ENCODE measurements at places on chromosomes 3 and 15.
A peak's percentile ranks its signal among the peaks of the same experiment; 100 is the strongest.

DNA sequence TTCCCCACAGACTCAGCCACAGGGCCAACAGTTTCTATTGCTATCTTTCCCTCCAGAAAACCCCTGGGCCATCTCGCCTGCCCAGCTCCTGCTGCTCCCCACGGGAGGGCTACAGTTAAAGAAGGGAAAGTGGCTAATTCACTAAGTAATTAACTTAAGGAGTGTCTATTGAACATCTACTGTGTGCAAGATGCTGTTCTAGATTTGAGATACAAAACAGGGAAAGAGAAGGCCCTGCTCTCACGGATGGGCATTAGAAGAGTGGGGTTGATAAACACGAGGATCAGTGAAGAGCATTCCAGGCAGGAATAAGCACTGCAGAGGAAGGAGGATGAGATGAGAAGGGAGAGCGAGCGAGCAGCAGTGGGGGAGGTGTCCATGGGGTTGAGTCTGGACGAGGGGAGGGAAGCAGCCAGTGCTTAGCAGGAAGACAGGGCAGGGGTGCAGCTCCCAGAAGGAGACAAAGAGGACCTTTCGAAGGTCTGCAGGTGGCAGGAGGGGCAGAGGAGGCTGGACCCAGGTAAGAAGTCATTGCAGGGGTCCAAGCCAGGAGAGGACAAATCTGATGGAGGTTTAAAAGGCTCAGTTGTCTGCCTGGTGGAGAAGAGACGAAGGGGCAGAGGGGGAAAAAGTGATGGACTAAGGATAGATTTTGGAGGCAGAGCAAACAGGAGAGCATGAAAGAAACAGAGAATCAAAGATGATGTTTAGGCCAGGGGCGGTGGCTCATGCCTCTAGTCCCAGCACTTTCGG is 64.7 kb downstream of the KLF15 start:
- no peak for DNase-seq

DNA sequence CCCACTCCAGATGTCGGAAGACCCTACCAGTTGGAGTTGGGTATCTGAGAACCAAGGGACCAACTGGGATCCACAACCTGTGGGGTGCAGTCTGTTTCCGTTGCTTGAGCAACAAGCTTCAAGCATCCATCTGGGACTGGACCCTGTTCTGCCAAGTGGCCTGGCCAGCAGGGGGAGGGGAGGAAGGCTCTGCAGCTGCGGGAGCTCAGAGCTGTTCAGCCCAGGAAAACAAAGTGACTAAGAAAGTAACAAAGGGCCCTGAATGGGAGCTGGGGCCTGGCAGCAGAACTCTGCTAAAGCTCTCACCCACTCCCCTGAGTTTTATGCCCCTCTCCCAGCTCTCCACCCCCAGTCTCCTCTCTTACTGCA is 2.7 kb downstream of the TYRO3 start:
- peak; percentile 80 for DNase-seq

GRCh38 chr3:130569461-130570365 is 52.7 kb downstream of the COL6A6 start:
- no peak for DNase-seq

- no peak for DNase-seq
These were observed 63.1 kb downstream of the LSM3 start for GRCh38 chr3:14241716-14242115.

DNA sequence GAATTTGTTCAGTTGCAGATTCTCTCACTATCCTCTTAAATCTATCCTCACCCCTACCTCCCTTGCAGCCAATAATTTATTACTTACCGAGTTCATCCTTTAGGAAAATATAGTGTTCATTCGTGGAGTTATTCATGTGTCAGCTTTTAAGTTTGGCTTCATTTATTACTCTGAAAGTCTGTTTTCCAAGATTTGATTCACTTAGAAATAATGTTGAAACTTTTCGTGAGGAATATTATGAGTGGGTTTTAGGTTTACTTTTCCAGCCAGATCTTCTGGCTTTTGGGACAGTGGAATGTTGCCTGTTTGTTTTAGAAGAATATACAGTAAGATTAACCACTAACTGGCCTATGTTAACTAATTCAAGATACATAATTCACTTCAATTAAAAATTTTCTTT is 161.0 kb upstream of the CGNL1 start:
- no peak for DNase-seq

- DNase-seq, result no peak
These were observed 98.1 kb upstream of the BFSP2 start for GRCh38 chr3:133301731-133302130.

- peak; percentile 58 for DNase-seq
These were observed 5.6 kb downstream of the CCDC9B start for GRCh38 chr15:40334941-40335795.

- DNase-seq, result no peak
These were observed 663 bp downstream of the PDCD10 start for GRCh38 chr3:167733961-167734497.

DNA sequence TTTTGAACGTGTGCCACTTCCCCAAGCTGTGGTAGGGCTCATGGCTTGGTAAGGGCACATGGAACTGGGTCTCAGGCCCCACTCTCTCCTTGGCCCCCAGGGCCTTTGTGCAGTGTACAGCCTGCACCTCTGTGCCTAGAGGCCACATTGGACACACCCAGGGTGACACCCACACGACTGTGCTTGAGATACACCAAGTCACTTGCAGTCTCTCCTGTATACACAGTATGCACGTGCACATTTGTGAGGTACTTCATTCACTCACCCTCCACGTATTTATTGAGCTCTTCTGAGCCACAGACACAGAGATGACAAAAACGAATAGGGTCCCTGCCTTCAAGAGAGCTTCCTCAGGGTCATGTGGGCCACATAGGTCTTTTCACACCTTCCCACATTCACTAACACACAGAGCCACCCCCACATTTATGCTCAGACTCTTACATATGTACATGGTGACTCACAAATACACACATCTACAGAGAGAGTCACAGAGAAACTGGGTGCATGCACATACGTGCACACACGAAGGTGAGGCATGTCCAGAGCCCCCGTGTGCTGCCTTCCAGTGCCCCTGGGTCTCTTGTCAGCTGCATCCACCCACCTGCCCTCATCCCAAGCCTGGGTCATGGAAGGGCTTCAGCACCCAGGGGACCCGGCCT is 9.8 kb upstream of the TMEM115 start:
- DNase-seq, result no peak

GRCh38 chr3:10786640-10787039 is 29.4 kb upstream of the SLC6A11 start:
- DNase-seq, result no peak

DNA sequence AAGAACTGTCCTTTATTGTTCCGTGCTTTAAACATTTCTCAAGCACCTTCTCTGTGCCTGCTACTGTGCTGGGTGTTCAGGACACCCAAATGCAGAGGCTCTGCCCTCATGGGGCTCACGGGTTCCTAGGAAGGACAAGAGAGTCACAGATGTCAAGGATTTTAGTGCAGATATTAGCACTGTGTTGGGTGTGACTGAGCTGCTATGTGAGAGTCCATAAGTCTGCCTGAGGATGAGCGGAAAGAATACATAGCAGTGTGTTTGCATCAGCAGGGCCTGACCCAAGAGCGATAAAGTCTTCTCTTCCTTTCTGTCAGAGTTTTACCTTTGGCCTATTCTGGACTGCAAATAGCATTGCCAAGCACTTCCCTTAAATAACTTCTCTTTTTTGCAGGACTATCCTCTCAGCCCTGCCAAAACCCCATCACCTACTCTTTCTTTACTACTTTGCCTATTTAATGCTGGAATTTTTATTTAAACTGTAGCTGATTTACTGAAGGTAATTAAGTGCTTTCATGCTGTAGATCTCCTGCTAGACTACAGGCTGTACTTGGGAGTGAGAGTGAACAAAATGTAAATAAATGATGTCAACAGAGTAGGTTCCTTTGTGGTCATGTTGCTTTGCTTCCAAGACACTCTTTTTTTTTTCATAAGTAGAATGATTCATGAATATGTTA is 459.4 kb upstream of the TPRG1 start:
- no peak for DNase-seq

DNA sequence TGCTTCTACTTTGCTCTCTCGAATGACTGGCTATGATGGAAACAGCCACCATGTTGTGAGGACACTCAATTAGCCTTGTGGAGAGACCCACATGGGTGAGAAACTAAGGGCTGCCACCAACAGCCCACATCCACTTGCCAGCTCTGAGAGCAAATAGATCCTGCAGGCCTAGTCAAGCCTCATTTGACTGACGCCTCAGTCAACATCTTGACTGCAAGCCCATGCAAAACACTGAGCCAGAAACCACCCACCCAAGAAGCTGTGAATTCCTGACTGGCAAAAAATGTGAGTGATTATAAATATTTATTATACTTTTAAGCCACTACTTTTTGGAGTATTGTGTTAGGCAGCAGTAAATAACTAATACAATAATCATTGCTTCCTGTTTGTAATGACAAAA is 58.4 kb downstream of the NOX5 start:
- DNase-seq, result no peak

GRCh38 chr15:28933710-28934445 is 48.1 kb downstream of the APBA2 start:
- DNase-seq, result no peak

DNA sequence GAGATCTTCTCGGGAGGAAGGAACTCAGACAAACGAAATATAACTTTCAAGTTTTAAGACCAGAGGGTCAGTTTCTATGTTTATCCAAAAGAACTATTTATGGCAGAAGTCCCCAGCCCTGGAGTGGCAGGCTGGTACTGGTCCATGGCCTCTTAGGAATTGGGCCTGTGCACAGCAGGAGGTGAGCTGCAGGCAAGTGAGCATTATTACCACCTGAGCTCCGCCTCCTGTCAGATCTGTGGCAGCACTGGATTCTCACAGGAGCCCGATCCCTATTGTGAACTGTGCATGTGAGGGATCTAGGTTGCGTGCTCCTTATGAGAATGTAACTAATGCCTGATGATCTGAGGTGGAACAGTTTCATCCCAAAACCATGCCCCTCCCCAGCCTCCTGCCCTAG is 14.3 kb upstream of the HPS3 start:
- no peak for DNase-seq

DNA sequence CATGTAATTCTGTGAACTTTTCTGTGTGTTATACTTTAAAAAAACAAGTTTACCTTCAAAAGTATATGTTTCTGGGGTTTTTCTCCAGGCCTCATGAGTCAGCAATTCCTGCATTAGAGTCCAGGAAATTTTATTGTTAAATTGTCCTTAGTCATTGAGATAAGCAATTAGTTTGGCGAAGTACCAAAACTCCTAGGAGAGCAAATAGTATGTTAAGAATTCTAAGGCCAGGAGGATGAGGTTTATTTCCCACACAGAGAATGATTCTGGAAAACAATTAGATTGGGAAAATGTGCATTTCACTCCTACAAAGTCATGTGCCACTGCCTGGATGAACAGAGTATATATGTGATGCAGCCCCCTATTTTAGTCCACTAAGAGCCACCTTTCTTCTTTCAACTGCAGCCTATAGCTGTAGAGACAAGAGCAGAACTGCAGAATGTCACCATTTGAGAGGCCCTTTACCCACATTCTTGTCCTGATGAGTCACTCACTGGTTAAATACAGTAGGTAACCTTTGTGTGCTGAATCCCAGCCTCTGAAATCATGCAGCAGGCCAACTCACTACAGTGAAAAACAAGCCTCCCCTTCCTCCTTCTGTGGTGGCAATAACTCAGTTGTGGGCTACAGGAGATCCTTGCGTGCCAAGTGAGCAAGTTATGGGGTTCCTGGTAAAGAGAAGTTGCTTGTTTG is 452.8 kb upstream of the THBS1 start:
- no peak for DNase-seq

- DNase-seq, result no peak
These were observed 20.5 kb downstream of the ATP8B4 start for GRCh38 chr15:50098545-50098944.

DNA sequence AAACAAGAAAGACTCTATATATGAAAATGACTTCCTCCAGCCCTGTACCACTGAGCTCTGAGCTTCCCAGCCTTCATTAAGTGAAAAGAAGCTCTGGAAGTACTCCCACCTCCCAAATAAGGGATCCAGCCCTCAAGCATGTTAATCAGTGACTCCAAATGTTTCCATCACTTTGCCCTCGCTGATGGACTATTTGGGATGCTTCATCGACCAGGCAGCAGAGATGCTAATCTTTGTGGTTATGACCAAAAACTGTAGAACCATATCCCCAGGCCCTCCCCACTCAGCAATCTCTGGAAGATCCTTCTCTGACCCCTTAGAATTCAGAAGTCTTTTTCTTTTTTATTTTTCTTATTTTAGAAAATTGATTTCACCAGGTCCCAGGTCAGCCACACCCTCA is 2.3 kb upstream of the CTDSPL start:
- no peak for DNase-seq

DNA sequence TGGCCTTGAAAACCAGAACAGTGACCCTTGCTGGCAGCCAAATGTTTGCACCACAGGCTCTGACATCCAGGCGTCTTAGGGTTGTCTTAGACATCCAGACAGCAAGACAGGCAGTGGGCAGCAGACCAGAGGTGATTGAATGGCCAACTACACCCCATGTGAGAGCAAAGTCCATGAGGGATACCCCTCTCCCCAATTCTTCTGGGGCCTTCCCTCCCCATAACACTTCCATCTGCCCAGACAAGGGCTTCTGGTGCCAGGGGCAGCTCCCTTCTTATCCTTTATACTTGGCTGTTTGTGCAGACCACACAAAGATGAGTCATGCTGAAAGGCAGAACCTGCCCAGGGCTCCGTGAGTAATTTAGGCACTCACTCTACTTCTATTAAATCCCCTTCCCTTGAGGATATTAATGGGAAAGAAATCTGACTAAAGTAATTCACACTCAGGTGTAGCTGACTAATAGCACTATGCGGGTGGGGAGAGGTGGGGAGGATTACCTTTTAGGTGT is 257.9 kb downstream of the UACA start:
- DNase-seq, result no peak

DNA sequence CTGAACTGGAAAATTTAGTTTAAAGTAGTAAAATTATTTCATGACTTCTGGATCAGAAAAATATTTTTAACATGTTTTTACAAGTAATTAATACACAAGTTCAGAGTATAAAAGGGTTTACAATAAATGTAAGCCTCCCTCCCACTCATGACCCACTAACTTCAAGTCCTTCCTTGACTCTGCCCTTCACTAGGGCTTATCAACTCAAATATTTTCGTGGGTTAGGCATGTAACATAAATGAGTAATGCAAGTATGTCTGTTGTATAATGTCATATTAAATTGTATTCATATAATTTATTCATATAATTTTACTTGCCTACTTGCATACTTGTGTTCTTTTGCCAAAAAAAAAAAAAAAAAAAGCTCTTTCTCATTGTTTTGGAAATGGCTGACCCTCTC is 3.4 kb upstream of the OPA1 start:
- no peak for DNase-seq

GRCh38 chr3:59049671-59050331 is at the start of gene CFAP20DC:
TSS of gene CFAP20DC (minus strand) at chr3:59050025. CDS start at chr3:59049631, 394 bp downstream.
- peak; percentile 95 for DNase-seq

DNA sequence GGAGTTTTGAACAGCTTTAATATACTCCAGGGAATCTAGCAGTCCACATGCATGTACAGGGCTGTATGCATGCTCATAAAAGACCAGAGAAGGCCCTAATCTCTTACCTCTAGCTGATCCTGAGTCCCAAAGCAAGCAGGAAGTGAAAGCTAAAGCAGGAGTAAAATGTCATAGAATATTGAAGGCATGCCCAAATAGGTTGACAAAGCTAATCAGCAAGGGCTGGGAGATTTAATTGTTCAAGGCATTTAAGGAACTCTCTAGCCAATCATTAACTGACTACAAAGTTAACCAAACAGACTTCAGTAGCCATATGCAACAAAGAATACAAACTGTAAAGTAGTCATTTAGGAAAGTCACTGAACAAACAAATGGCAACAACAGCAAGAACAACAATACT is 85.8 kb upstream of the KBTBD8 start:
- DNase-seq, result no peak
